ENCODE measurements at places on chromosomes 1 and 21. TPM values are rescaled to one million over a fixed set of nuclear protein-coding genes. Genes with fewer than 3 reads are reported as not detected.

The LAD1 gene
- not detected for total RNA-seq

DNA sequence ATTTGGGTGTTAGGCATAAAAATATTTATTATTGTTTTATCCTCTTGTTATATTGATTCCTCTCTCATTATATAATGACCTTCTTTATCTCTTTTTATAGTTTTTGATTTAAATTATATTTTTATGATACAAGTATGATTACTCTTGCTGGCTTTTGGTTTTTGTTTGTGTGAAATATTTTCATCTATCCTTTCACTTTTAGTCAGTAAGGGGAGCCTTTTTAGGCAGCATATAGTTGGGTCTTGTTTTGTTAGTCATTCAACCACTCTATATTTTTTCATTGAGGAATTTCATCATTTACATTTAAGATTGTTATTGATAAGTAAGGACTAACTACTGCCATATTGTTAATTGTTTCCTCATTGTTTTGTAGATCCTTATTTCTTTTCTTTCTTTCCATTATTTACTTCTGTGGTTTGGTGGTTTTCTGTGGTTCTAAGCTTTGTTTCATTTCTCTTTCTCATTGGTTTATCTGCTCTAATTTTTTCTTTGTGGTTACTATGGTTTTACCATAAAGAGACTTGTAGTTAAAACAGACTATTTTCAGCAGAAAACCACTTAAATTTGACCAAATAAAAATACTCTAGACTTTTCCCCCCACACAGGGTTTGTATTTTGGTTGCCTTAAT lies 593.1 kb downstream of the NUF2 start:
- DNase-seq, result no peak

DNA sequence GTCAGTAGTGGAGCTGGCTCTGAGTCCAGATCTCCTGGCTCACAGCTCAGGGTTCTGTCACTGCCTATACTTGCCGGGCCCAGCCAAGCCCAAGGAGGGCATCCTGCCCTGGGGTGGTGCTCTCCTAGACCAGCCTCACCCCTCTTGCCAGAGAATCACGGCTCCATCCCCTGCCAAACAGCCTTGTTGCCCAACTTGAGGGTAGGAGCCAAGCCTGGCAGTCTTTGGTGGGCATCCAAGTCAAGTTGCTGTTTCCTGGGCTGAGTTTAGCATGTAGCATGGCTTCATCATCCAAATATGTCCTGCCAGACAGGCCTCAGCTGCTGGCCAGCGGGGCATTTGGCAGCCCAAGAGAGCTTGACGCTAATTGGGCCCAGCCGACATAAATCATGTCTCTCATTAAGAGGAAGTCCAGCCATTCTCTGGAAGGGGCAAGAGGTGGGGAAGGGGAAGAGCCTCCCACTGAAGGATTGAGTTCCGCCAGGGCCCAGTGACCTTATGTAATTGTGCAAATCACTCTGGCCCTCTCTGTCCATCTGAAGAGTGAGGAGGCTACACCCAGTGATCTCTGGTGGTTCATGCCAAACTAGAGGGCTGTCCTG lies 22.6 kb upstream of the TRABD2B start:
- DNase-seq, result no peak

DNA sequence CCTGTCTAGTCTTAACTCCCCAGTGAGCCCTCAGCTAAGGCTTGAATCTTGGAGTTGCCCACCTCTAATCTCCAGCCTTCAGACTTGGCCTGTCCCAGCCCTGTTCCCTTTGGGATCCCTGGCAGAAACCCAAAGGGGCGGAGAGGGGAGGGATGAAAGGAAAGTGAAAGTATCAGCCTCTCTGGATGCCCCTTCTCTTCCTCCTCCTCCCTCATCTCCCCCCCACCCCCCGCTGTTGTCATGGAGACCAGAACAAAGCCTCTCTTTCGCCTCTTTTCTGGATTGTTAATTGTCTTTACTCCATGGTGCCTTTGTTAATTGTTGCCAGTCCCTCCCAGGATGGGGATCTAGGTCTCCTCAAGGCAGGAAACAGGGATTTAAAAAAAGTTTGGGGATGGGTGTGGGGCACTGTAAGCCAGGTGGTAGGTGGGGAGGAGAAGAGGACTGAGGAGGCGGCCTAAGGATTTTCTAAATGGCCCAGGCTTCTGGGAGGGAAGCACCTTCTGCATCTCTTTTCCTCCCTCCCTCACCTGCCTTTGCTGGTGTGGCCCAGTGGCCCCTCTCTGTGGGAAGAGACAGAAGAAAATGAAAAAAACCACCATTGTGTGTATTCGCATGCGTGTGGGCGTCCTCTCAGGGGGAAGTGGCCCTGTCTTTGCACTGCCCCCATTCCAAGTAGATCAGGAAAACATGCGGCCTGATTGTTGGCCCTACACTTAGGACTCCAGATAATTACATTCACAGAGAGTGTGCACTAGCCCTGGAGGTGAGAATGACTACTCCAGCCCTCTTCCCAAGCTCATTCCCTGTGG lies 7.5 kb upstream of the SOX13 start:
- peak; percentile 24 for DNase-seq

- DNase-seq, result no peak
Observed at GRCh38 chr21:39958731-39959130, 91.5 kb downstream of the PCP4 start.

DNA sequence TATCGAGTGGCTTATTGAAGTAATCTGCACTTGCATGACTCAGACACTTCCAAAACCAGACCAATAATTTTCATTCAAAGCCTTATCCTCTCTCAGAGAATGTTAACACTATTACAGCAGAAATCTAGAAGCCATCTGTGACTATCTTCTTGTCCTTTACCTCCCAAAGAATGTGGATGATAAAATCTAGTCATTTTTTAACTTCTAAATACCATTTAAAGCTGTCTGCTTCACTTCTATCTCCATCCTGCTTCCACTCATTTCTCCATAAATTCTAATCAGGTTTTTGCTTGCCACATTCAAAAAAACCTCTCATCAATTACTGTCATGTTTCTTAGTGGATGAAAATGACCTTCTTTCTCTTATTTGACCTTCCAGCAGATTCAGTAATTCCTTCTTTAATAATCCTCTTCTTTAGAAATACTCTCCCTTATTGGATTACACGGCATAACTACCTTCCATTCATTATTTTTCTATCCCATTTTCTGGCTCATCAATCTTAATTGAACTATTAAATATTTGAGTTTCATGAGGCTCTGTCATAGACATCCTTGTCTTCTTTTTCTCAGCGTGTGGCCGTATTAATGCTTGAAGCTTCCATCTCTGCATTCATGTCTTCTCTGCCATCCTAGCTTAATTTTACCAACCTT lies 1999.4 kb downstream of the MRPL39 start:
- no peak for DNase-seq
